ENCODE measurements at places on chromosomes 1 and 21.

- DNase-seq, result no peak
- H3K4me3 ChIP-seq, result no peak overlapping the region
- no peaks in the 10 kb centered on the region for H3K27me3 ChIP-seq
- peaks cover 7% of the 10 kb centered on the region for H3K4me1 ChIP-seq
Observed at GRCh38 chr1:111302374-111302773, 11.7 kb downstream of the CHIA start.

GRCh38 chr21:39115576-39116235 is 67.5 kb downstream of the PSMG1 start:
- H3K4me1 ChIP-seq, result no peaks in the 10 kb centered on the region
- no peak overlapping the region for H3K27ac ChIP-seq
- no peaks in the 10 kb centered on the region for H3K36me3 ChIP-seq
- H3K27me3 ChIP-seq, result no peaks in the 10 kb centered on the region

DNA sequence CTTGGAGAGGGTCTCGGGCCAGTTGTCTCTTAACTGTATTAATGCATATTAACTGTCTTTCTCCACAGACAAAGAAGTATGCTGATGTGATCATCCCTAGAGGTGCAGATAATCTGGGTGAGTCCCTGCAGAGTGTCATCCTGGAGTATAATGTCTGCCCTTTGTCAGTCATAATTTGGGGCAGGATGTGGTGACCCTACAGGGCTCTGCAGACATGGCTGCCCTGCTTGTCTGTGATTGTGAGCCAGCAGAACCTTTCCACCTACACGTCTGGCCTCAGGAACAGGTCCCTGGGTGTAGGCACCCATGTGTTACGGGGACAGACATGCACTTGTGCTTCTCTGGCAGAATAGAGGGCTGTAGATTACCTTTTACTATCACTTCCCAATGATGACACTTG is 78.4 kb downstream of the UCK2 start:
- peaks cover 35% of the 10 kb centered on the region for H3K36me3 ChIP-seq
- H3K27ac ChIP-seq, result no peak overlapping the region
- no peaks in the 10 kb centered on the region for H3K4me1 ChIP-seq
- no peak for DNase-seq
- no peak overlapping the region for H3K4me3 ChIP-seq

- no peaks in the 10 kb centered on the region for H3K36me3 ChIP-seq
- no peak for DNase-seq
- no peaks in the 10 kb centered on the region for H3K4me1 ChIP-seq
- no peak overlapping the region for H3K4me3 ChIP-seq
Observed at GRCh38 chr21:39096754-39097153, 86.5 kb downstream of the PSMG1 start.

DNA sequence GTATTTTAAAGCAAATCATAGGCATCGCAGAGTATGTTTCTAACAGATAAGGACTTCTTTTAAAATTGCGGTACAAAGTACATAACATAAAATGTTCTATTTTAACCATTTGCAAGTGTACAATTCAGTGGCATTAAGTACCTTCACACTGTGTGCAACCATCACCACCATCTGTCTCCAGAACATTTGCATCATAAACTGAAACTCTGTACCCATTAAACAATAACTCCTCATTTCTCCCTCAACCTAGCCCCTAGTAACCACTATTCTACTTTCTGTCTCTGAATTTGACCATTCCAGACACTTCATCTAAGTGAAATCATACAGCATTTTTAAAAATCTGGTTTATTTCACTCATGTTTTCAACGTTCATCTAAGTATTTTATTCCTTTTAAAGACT is 16.6 kb upstream of the ATF3 start:
- DNase-seq, result no peak
- peaks cover 19% of the 10 kb centered on the region for H3K4me1 ChIP-seq
- no peak overlapping the region for H3K4me3 ChIP-seq
- no peak overlapping the region for H3K27ac ChIP-seq
- peaks cover 28% of the 10 kb centered on the region for H3K27me3 ChIP-seq

GRCh38 chr21:36735724-36736320 is 36.9 kb downstream of the SIM2 start:
- no peaks in the 10 kb centered on the region for H3K4me1 ChIP-seq
- no peak for DNase-seq
- peaks cover 10% of the 10 kb centered on the region for H3K27me3 ChIP-seq
- H3K4me3 ChIP-seq, result no peak overlapping the region

DNA sequence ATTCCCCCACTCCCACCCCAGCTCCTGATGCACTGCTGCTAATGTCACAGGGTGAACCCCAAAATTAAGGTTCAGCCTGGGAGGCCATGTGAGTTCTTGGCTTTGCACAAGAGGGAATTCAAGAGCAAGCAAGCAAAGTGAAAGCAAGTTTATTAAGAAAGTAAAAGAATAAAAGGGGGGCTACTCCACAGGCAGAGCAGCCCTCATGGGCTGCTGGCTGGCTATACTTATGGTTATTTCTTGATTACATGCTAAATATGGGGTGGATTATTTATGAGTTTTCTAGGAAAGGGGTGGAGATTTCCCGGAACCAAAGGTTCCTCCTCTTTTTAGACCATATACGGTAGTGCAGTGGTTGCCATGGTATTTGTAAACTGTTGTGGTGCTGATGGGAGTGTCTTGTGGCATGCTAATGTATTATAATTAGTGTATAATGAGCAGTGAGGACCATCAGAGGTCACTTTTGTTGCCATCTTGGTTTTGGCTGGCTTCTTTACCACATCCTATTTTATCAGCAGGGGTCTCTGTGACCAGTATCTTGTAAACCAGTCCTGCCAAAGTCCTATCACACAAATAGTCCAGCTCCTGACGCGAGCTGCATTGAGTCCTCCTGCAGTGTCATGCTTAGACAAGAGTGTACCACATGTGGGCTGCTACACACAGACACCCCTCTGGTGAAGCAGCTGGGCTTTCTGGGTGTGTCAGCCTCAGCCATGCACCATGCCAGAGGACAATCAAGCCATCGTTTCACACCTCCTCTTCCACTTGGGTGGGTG is 46.4 kb upstream of the CSF1 start:
- H3K36me3 ChIP-seq, result no peaks in the 10 kb centered on the region
- H3K27me3 ChIP-seq, result peaks cover 1% of the 10 kb centered on the region
- H3K4me1 ChIP-seq, result peaks cover 8% of the 10 kb centered on the region
- no peak for DNase-seq

- H3K27ac ChIP-seq, result no peak overlapping the region
- H3K27me3 ChIP-seq, result no peaks in the 10 kb centered on the region
- no peak for DNase-seq
- H3K4me1 ChIP-seq, result peaks cover 12% of the 10 kb centered on the region
Observed at GRCh38 chr1:31976401-31976800, 37.3 kb upstream of the KHDRBS1 start.

GRCh38 chr1:245129319-245130240 is 25.2 kb upstream of the KIF26B start:
- no peak for DNase-seq
- H3K27me3 ChIP-seq, result peaks cover 16% of the 10 kb centered on the region
- no peaks in the 10 kb centered on the region for H3K4me1 ChIP-seq
- H3K36me3 ChIP-seq, result no peaks in the 10 kb centered on the region
- no peak overlapping the region for H3K4me3 ChIP-seq

DNA sequence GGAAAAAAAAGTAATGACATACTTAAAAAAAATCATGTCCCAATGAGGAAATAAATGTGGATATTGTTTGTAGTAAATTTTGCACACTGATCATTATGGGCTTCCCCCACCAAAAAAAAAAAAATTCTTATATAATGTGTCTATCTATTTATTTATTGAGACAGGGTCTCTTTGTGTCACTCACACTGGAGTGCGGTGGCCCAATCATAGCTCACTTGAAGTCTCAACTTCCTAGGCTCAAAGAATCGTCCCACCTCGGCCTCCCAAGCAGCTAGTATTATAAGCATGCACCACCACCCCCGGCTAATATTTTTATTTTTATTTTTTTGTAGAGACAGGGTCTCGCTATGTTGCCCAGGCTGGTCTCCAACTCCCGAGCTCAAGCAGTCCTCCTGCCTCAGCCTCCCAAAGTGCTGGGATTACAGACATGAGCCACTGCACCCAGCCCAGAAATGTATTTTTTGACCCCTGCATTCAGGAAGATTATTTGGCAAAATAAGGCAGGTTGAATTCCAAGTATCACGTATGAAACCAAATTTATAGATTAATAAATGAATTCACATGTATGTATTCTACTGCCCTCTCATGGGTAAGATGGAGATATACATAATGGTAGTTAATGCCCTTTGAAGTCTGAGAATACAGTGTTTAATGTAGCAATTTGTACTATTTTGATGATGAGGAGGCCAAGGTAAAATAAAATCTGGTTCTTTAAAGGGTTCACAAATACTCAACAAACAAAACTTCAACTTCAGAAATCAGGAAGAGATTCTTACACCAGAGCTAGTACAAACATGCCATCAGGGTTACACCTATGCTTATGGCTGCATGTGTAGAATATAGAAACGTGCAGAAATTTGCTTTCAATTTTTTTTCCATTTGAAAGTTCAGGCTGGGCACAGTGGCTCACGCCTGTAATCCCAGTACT is 1.4 kb upstream of the DENND2C start:
- H3K27me3 ChIP-seq, result peaks cover 4% of the 10 kb centered on the region
- H3K27ac ChIP-seq, result no peak overlapping the region
- no peaks in the 10 kb centered on the region for H3K36me3 ChIP-seq
- no peak for DNase-seq

DNA sequence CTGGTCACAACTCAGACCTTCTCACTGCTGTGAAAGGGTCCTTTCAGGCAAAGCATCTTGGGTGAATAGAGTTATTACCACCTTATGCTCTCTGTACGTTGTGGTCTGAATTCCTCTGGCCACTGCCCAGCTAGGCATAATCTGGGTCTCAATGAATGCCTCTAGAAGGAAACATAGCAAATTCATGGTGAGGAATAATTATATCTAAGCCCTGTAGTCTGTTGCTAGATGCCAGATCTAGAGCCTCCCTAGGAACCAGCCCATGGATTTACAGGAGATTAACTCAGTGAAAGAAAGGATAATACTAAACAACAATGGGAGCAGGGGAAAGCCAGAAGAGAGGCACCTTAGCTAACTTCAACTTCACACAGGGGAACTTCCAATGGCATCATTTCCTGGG is 2.4 kb upstream of the COL11A1 start:
- no peak overlapping the region for H3K4me3 ChIP-seq
- no peak overlapping the region for H3K27ac ChIP-seq
- peaks cover 32% of the 10 kb centered on the region for H3K27me3 ChIP-seq
- H3K36me3 ChIP-seq, result no peaks in the 10 kb centered on the region

DNA sequence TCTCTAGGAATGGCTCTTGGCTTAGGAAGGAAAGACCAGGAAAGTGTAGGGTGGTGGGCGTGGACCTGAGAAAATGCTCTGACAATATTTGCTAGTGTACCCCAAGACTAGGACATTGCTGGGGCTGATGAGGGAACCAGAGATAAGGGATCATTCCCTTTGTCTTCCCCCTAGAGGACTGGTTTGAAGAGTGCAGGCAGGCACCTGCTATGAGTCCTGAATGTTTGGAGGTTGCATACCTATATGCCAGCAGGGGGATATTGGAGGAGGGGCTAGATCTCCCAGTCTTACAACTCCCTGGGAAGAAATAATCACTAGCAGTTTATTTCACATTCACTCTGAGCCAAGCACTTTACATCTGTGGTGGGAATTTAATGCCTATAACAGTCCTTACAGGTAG is 6.0 kb upstream of the BCL10 start:
- peaks cover 7% of the 10 kb centered on the region for H3K27me3 ChIP-seq
- H3K4me1 ChIP-seq, result peaks cover 16% of the 10 kb centered on the region
- H3K4me3 ChIP-seq, result no peak overlapping the region
- no peak overlapping the region for H3K27ac ChIP-seq
- no peaks in the 10 kb centered on the region for H3K36me3 ChIP-seq
- no peak for DNase-seq

DNA sequence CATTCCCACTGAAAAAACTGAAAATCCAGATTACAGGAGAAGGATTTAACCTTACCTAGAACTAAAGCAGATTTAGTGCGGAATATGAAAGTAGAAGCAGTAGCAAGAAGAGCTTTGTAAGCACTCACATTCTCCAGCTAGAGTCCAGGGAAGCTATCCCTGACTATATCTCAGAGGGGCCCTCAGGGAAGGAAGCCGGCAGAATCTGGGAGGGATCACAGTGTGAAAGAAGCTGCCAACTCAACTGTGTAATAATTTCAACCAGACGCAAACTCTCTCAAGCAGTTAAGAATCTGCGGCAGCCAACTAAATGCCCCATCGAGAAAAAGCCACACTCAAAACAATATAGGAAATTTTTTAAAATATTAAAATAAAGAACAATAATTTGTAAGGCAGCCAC is 163.8 kb downstream of the EIF4G3 start:
- peaks cover 6% of the 10 kb centered on the region for H3K4me1 ChIP-seq
- H3K36me3 ChIP-seq, result peaks cover 6% of the 10 kb centered on the region
- H3K27me3 ChIP-seq, result no peaks in the 10 kb centered on the region

DNA sequence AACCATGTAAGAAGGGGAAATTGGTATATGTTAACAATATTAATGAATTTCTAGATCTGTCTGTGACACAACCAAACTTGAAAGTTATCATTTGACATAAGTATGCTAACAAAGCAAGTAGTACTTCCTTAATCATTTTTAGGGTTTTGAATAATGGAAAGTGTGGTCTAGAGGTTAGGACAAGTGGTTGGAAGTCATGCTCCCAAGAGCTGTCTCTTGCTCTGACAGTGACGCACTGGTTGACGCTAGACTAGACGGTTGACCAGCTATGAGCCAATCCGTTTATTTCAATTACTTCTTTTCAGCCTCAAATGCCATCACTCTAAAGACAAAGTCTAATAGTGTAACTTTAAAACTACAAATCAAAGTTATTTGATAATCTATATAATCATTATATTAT is 20.7 kb upstream of the RGS1 start:
- no peak overlapping the region for H3K4me3 ChIP-seq
- peaks cover 58% of the 10 kb centered on the region for H3K4me1 ChIP-seq
- H3K27me3 ChIP-seq, result no peaks in the 10 kb centered on the region
- no peaks in the 10 kb centered on the region for H3K36me3 ChIP-seq

DNA sequence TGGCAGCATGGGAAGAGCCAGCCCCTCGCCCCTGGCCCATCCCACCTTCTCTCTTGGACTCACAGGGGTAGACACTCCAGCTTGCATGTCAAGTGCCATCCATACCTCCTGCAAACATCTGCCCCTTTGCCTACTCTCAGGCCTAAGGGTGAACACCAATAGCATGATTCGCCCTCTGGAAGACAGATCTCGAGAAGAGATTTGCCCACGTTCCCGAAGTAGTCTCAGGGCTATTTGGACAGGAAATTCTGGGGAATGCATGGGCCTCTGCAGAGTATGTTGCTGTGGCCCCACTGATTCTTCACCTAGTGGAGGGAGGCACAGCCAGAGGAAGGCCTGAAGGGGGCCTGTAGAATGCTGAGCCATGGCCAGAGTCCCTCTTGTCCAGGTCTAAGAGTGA is 29.8 kb upstream of the DNASE2B start:
- no peaks in the 10 kb centered on the region for H3K36me3 ChIP-seq
- H3K4me1 ChIP-seq, result peaks cover 3% of the 10 kb centered on the region

GRCh38 chr1:62218604-62219003 is 24.0 kb downstream of the L1TD1 start:
- H3K27me3 ChIP-seq, result no peaks in the 10 kb centered on the region
- no peak overlapping the region for H3K27ac ChIP-seq
- H3K4me1 ChIP-seq, result no peaks in the 10 kb centered on the region
- no peaks in the 10 kb centered on the region for H3K36me3 ChIP-seq
- no peak for DNase-seq

All from activated CD4-positive, alpha-beta memory T cell treated with anti-CD3 and anti-CD28 coated beads for 36 hours (primary cell).